ENCODE measurements at places on chromosomes 4 and X.

- peak; percentile 22 for DNase-seq
Measured at GRCh38 chr4:182862141-182862875, 54.9 kb downstream of the DCTD start.

GRCh38 chr4:136097676-136098075 is 1434.6 kb downstream of the PCDH18 start:
- no peak for DNase-seq

DNA sequence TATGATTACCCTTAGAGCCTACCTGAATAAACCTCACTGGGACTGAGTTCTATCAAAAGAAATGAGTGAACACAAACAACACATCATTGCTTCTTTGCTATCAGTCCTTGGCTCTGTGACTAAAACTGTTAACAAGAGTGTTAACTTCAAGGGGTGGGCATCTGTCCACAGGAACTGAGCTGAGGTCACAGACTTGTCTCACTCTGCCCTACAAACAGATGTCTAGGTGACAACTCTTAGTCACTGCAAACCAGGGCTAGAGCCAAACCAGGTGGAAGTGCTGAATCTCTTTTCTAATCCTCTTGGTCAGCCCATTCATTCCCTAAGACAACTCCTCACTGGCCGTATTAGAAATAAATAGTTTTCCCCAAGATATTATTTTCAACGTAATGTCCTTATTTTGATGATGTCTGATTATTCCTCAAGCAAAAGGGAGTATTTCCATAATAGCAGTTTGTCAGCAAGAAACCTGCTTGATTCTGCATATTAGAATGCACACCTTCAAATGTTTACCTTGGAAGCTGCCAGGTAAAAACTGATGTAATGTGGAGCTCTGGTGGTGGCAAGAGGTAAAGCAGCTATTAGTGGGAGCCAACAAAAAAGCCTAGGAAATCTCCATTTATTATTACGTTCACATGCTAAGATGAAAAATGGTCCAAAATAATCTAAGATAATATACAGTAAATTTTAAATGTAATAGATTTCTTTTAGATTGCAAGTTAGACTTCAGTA is 4.0 kb downstream of the COL25A1 start:
- DNase-seq: no peak

- no peak for DNase-seq
Measured at GRCh38 chrX:17380221-17380620, 5.2 kb downstream of the NHS start.

- DNase-seq: peak; percentile 20
Measured at GRCh38 chr4:27276307-27277073, 415.8 kb downstream of the STIM2 start.

DNA sequence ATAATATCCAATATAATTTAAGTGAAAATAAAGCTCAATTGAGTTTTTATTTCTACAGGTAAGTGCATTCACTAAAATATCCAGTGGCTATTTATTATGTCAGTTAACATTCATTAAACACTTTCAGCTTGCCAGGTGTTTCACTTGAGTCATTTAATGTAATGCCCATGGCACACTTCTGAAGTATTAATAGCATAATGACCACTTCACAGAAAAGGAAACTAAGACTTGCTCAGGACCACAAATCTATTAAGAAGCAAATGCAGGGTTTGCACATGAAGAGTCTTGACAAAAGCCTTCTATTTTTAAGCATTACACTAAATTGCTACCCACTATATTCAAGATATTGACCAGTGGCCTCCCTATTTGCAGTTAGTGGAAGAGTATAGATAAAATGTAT is 612.7 kb downstream of the KCTD8 start:
- peak; percentile 23 for DNase-seq

DNA sequence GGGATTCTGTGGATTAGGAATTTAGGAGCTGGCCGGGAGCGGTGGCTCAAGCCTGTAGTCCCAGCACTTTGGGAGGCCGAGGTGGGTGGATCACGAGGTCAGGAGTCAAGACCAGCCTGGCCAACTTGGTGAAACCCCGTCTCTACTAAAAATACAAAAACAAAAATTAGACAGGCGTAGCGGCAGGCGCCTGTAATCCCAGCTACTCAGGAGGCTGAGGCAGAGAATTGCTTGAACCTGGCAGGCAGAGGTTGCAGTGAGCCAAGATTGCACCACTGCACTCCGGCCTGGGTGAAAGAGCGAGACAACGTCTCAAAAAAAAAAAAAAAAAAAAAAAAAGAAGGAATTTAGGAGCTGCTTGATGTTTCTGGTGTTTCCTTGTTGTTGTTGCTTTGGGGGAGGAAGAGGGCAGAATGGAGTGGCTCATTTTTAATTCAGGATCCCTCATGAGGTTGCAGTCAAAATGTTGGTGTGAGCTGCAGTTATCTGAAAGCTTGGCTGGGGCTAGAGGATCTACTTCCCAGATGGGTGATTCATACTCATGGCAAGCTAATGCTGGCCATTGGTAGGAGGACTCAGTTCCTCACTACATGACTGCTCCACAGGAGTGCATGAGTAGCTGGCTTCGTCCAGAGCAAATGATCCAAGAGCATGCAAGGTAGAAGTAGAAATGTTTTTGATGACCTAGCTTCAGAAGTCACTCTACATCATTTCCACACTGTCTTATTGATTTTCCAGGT is 26.5 kb upstream of the JADE1 start:
- DNase-seq: no peak

DNA sequence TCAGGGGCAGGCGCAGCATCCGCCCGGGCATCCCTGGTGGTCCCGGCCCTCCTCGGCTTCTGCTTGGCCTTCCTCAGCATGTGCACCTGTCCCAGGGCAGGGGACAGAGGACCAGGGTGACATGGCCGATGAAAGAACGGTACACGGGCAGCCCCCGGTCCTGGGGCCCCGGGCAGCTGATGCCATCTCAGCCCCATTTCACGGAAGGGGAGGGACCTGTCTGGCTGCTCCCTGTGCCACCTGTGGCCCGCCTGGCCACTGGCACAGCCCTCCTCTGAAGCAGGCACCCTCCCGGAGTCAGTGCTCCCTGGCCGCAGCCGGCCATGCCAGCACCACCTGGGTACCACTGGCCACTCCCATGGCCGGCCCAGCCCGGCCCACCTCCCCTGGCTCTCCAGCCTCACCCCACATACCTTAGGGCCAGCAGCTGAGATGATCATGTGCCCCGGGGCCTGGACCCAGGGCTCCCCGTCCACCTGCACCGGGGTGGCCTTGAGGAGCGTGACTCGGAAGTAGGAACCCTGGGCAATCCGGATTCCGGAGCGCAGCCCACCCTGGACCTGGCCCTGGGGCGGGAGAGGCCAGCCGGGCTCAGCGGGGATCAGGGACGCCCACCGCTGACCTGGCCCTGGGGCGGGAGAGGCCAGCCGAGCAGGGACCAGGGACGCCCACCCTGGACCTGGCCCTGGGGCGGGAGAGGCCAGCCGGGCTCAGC is 12.6 kb downstream of the DGKQ start:
- DNase-seq: no peak

DNA sequence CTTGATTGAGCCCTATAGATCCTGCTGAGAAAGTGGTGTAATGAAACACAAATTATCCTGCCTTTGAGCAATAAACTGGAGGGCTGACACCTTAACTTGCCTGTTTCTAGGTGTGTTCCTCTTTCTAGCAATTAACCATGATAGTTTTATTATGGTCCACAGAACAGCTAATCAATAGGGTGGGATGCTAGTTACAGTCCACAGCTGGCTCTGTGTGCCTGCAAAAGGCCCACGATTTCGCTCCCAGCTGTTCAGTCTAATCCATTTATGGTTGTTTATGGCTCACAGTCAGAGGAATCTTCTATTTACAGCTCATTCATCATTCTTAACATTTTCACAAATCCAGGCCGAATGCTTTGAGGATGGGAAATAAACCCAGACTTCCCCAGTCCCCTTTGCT is 674.9 kb downstream of the SMARCA1 start:
- no peak for DNase-seq

DNA sequence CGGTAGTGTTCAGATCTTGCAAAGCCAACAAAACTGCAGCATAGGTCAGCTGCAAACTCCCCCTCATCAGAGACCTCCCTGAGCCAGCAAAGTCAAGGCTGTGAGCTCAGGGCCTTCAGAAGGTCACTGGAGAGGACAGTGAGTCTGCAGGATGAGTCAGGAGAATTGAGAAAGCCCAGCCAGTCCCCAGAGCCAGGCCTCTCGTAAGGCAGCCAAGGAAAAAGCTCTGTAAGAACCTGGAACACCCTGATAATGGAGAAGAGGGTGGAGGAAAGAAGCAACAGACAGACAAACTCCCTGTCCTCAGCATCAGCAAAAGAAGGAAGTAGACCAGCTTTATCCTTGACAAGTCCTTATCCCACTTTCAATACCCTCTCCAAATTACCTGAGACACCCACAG is 33.0 kb downstream of the GRIA3 start:
- no peak for DNase-seq

DNA sequence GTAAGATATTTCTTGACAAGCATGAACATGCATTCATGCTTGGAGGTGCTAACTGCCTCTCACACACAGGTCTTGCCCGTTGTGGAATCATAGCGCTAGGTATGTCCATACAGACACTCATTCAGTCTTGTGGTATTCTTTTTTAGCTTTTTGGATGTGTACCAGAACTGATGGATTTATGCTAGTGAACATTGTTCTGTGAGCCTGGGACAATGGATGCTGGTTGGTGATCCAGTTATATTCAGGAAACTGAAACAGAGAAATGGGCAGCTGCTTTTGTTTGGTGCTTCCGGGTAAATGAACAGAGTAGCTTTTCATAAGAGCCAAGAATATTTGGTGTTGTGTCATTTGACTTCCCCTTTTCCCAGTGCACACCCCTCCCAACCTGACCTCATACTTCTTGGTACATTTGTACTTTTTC is 78.9 kb upstream of the SLC4A4 start:
- no peak for DNase-seq

DNA sequence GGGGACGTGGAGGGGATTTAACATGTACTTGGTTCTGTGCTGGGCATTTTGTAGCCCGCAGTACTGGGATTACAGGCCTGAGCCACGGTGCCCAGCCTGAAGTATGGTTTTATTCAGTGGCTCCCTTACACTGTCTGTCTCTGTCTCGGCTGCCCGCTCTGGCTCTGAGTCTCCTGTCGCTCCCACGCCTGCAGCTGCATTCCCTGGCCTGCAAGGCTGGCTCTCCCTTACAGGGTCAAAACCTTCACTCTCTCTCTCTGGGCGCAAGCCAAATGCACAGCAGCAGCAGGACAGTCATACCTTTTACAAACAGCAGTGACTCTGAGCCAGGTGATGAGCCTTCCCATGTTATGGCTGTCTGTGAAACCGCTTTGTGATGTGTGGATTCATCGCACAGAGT is 72.1 kb downstream of the HTRA3 start:
- DNase-seq: no peak

GRCh38 chr4:77187322-77187721 is 30.3 kb downstream of the CCNG2 start:
- no peak for DNase-seq

DNA sequence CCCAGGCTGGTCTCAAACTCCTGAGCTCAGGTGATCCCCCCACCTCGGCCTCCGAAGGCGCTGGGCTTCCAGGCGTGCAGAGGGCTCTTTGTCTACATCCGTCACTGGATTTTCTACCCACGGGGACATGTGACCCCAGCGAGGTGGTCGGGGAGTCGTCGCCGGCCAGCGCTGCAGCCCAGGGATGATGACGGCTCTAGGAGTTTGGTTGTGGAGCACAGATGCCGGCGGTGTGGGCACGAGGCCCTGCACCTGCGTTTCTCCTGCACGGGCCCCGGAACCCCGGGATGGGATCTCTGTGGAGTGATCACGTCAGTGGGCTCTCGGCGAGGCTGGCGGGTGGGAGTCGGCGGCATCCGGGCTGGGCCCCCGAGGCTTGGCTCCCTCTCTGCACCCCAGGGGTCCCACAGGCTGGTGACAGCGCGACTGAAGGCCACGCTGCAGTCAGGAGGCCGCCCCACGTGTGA is 9.1 kb upstream of the GTPBP6 start:
- no peak for DNase-seq

- no peak for DNase-seq
Measured at GRCh38 chrX:134810211-134810610, 151.9 kb upstream of the PLAC1 start.

GRCh38 chr4:94500685-94501084 is 48.9 kb downstream of the PDLIM5 start:
- no peak for DNase-seq

GRCh38 chr4:10173754-10174749 is 57.5 kb upstream of the WDR1 start:
- DNase-seq: no peak

GRCh38 chr4:119675391-119675790 is 46.8 kb upstream of the PDE5A start:
- DNase-seq: no peak

GRCh38 chrX:101108284-101108683 is 10.3 kb downstream of the CENPI start:
- no peak for DNase-seq

GRCh38 chr4:13483768-13484121 is 395 bp downstream of the RAB28 start:
- peak; percentile 4 for DNase-seq

DNA sequence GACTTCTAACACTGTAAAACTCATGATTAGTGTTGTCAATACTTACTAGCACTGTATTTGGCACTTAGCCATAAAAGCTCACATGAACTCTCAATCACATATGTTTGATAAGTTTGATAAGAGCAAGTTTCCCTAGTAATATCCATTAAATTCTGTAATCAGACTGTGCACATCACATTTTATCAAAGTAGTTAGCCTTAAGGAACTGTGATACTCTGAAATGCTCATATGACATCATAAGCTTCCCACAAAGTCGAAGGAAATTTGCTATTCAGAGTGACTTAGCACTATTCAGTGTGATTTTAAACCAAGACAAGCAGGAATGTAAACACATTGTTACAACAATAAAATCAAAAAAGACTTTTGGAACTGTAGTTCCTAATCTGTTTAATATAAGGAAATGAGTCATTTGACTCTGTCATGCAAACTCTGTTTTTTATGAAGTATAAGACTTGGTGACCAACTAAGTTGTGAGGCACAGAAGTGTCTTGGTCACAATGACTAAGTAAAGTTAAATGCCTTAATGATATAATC is 6.7 kb downstream of the SLC7A11 start:
- no peak for DNase-seq

GRCh38 chr4:98801259-98801725 is 127.6 kb downstream of the EIF4E start:
- DNase-seq: no peak

- no peak for DNase-seq
Measured at GRCh38 chr4:102715057-102715456, 45.7 kb downstream of the MANBA start.

- DNase-seq: no peak
Measured at GRCh38 chr4:24056289-24056688, 166.4 kb upstream of the PPARGC1A start.

- DNase-seq: no peak
Measured at GRCh38 chrX:135944486-135944885, 29.3 kb downstream of the MMGT1 start.

DNA sequence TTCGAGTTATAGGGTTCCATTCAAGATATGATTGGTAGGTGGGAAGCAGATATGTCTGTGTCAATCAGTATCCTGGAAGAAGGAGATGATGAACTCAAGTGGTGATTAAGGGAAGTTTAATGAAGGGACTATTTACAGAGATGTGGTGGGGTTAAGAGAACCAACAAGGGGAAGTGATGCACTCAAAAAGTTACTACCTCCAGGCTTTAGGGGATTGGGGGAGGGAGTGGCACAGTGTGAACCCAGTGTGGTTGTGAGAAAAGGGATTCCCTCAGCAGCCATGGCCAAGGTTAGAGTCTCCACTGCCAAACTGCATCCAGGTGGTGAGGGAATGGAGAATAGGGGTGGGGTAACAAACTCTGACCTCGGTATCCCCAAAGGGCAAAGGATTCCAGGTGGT is 27.9 kb downstream of the PKD2 start:
- no peak for DNase-seq

Measured in NCI-H510A (cell line).